ENCODE measurements at places on chromosomes 11 and 22. TPM values are rescaled to one million over a fixed set of nuclear protein-coding genes. Genes with fewer than 3 reads are reported as not detected.

NCF4 gene
- total RNA-seq, result 120 TPM

TRIM49 gene
- total RNA-seq, result not detected

SPON1 gene
- total RNA-seq, result not detected

NLRP14 gene
- total RNA-seq, result 0.11 TPM

CXCR5 gene
- total RNA-seq, result 198 TPM

GLB1L2 gene
- 0.33 TPM for total RNA-seq

GNAZ gene
- total RNA-seq, result 9.3 TPM

TMEM121B gene
- 0.17 TPM for total RNA-seq

SPINDOC gene
- total RNA-seq, result 20.8 TPM

DKK3 gene
- not detected for total RNA-seq

ACTN3 gene
- not detected for total RNA-seq

RANGAP1 gene
- 48.9 TPM for total RNA-seq

C22orf15 gene
- 0.37 TPM for total RNA-seq

SLC22A12 gene
- not detected for total RNA-seq

FGF3 gene
- not detected for total RNA-seq

FAM181B gene
- not detected for total RNA-seq

NCR3LG1 gene
- 1.1 TPM for total RNA-seq

RAC2 gene
- total RNA-seq, result 557 TPM

SMC1B gene
- 0.13 TPM for total RNA-seq
